ENCODE measurements at places on chromosomes 4 and X.

- no peaks in the 10 kb centered on the region for H3K36me3 ChIP-seq
- no peaks in the 10 kb centered on the region for H3K27me3 ChIP-seq
- DNase-seq, result no peak
- no peak overlapping the region for H3K4me3 ChIP-seq
Observed at GRCh38 chr4:126071346-126072333, 756.9 kb downstream of the FAT4 start.

- H3K27me3 ChIP-seq, result peaks cover 3% of the 10 kb centered on the region
- no peak overlapping the region for H3K4me3 ChIP-seq
- H3K27ac ChIP-seq, result no peak overlapping the region
Observed at GRCh38 chr4:151527699-151528098, 118.7 kb downstream of the FHIP1A start.

- H3K36me3 ChIP-seq, result no peaks in the 10 kb centered on the region
- no peak overlapping the region for H3K27ac ChIP-seq
- DNase-seq, result no peak
- H3K4me1 ChIP-seq, result no peaks in the 10 kb centered on the region
- H3K4me3 ChIP-seq, result no peak overlapping the region
- H3K27me3 ChIP-seq, result no peaks in the 10 kb centered on the region
Observed at GRCh38 chr4:111952688-111953087, 192.6 kb upstream of the FAM241A start.

GRCh38 chr4:152522754-152523153, 13.1 kb downstream of the FBXW7 start:
- no peaks in the 10 kb centered on the region for H3K27me3 ChIP-seq
- H3K36me3 ChIP-seq, result no peaks in the 10 kb centered on the region
- no peak for DNase-seq
- no peak overlapping the region for H3K27ac ChIP-seq

DNA sequence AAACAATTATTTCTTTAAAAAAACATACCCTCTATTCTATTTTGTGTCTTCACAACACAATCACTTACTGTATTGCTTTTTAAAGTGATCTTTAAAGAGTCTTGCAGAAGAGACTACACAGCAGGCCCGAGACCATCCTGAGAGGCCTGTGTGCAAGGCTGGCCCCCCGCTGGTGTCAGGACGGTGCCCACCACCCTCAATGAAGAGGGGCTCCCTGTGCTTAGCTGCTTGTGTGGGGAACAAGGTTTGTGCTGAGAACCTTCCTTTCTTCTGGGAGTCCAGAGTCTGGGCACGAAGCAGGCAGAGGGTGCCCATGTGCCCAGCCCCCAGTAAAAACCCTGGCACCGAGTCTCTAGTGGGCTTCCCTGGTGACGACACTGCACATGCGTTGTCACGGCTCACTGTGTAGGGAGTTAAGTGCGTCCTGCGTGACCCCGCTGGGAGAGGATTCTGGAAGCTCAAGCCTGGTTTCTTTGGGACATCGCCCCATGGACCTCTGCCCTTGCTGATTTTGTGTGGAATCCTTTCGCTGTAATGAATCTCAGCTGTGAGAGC, 22.0 kb downstream of the RGS12 start:
- peaks cover 9% of the 10 kb centered on the region for H3K4me1 ChIP-seq
- no peak for DNase-seq

- no peaks in the 10 kb centered on the region for H3K27me3 ChIP-seq
- no peak for DNase-seq
- no peaks in the 10 kb centered on the region for H3K36me3 ChIP-seq
- H3K27ac ChIP-seq, result no peak overlapping the region
Observed at GRCh38 chr4:68383115-68383514, 33.2 kb upstream of the YTHDC1 start.
